GM23248 (cell line): ENCODE measurements at places on chromosomes 5 and 9. TPM values are rescaled to one million over a fixed set of nuclear protein-coding genes. Genes with fewer than 3 reads are reported as not detected.

Gene TMEM171
- 5.8 and 6.7 TPM in 2 replicates for total RNA-seq

DNA sequence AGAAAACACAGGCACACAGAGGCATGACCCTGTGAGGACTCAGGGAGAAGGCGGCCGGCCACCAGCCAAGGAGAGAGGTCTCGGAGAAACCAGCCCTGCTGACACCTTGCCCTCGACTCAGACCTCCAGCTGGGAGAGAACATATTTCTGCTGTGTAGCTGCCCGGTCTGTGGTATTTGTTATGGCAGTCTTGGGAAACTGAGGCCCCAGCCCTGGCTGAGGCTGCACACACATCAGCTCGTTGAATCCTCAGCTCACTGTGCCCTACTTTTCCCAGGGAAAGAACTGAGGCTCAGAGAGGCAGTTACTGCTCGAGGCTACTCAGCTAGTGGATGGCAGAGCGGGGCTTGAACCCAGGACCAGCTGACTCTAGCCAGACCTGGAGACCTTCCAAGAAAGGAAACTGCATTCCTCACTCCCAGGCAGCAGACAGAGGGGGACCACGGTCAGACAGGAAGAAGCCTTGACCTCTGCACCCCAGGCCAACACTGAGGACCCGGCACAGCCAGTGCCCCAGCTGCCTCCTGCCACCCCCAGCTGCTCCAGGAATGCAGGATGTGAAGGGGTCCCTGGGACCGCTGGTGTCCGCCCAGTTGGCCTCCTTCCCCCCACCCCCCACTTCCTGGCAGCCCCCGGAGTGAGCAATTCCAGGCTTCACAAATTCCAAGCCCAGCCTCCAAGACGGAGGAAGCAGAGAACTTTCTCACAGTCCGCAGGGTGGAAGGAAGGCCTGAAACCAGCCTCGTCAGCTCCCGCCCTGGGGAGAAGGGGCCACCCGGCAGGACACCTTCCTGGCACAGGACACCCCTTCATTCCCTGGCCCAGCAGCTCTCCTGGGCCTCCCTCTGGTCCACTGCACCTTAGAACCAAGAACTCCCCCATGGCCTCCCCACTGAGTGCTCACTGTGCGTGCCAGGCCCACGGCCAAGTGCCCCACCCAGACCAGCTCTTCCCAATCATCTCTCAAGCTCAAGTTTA lies 69.9 kb downstream of the LRSAM1 start:
- DNase-seq, result peak; percentile 86

Gene OSMR
- 52.5 and 70.8 TPM in 2 replicates for total RNA-seq

Gene FAM221B
- total RNA-seq, result not detected in 2 replicates

Gene DBH
- not detected in 2 replicates for total RNA-seq

DNA sequence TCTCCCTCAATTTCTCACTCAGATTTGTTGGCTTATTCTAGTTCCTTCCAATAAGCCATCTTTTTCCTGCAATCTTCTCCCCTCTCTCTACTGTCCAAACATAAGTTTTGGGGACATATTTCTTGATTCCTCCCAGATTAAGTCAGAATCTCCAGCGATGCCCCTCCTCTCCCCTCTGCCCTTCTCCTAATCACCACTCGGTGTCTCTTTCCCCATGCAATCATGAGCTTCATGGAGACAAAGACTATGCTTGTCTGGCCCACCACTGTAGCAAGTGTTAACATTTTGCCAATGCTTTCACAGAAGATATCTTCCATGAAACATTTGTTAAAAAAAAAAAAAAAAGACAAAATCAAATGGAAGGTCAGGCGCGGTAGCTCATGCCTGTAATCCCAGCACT lies 42.4 kb downstream of the PDE6A start:
- DNase-seq, result no peak

DNA sequence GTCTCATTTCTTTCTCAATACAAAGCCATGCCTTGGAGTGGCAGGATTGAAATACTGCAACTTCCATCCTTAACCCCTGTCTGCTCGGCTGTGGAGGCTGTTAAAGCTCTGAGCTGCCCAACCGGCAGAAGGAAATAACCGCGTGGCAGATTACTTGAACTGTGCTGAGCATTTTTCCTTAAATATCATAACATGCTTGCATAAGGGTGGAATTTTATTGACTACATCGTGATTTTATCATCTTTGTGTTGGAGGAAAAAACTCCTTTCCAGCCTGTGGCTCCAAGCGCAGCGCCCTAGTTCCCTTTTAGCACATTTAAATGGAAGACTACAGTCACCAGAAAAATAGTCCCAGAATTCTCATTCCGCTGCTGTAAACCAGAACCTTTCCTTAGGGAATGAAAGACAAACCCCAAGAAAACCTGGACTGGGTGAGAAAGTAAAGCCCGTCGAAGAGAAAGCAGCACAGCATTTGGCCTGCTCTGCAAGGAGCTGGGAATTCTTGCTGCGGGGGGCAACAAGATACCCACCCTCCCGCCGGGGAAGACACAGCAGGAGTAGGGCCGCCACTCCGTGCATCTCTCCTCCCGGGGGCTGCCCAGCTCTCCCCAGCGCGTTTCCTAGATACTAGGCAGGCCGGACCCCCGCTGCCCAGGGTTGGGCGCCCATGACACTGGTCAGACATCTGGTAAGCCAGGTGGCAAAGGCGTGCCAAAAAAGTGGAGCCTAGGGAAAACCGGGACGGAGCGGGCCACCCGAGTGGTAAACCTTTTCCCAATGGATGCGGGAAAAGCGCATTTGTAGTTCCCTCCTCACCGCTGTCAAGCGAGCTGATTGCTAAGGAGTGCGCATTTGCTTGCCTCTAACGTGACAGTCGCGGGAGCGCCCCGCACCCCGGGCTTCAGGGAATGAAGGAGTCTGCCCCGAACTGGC lies 1.3 kb downstream of the SHC3 start:
- DNase-seq, result peak; percentile 45

Gene LECT2
- total RNA-seq, result 0.32 TPM in 1 of 2 replicates, not detected in the other

Gene CA9
- 3.4 and 4.3 TPM in 2 replicates for total RNA-seq

GRCh38 chr9:130360672-130361071 lies 84.1 kb upstream of the ASS1 start:
- DNase-seq, result no peak

DNA sequence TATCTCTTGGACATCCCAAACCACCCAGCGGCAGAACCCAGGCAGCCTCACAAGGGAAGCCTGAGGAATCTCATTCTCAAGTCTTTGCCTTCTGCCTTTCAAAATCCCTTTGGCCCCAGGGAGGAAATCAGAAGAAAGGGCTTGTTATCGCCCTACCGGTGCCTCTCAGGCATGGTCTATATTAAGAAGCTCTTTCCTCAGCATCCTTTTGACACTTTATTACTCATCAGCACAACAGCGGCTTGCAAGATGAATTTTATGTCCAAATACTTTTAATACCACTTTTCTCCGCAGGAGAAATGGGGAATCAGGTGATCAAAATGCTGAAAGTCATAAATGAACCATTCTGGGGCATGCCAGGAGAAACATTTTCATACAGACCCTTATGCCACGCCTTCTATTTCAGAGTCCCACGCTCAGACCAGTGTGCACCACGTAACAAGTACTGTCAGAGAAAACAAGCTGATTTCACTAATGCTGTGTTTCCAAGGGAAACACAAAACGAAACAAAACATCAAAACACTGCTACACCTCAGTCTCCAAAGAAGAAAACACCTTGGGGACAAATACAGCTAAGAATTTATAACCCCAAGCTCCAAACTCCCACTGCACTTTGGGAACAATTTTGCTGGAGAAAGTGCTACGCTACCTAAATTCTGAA lies 30.0 kb downstream of the RAPGEF1 start:
- peak; percentile 66 for DNase-seq

Gene DMGDH
- 0.38 and 1.6 TPM in 2 replicates for total RNA-seq

DNA sequence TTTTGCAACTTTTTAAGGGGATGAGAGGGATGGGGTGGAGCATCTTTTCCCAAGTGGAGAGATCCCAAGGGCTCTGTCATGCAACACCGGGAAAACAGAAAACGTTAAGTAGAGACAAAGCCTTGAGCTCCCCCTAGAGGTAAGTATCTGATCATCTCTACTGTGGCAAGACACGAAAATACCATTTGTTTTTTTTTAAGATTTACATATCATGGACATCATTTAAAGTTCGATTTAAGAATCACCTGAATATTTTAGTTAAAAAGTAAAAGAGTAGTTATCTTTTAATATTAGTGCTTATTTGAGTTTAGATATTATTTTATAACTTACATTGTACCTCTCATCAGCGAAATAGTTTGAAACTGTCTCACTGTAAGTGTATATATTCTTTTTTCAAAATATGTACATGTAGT lies 200.4 kb downstream of the LRRC70 start:
- peak; percentile 81 for DNase-seq

DNA sequence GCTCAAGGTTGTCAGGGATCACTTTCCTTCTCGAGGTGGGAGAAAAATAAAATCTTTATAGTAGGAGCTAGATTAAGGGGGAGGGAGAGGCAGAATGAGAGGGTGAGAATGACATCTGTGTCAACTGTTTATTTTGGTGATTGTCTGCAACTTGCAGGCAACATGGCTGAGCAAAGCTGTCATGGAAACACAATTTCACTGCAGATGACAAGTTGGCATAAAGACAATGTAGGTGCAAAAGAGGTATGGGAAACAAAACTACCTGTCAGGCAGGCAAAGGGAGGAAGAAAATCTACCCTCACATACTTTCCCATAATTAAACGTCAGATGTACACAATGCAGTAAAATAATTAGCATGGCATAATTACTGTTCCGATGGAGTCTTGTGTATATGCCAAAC lies 167.4 kb downstream of the SLIT3 start:
- DNase-seq, result no peak

Gene FAXDC2
- 10.3 and 12.8 TPM in 2 replicates for total RNA-seq

DNA sequence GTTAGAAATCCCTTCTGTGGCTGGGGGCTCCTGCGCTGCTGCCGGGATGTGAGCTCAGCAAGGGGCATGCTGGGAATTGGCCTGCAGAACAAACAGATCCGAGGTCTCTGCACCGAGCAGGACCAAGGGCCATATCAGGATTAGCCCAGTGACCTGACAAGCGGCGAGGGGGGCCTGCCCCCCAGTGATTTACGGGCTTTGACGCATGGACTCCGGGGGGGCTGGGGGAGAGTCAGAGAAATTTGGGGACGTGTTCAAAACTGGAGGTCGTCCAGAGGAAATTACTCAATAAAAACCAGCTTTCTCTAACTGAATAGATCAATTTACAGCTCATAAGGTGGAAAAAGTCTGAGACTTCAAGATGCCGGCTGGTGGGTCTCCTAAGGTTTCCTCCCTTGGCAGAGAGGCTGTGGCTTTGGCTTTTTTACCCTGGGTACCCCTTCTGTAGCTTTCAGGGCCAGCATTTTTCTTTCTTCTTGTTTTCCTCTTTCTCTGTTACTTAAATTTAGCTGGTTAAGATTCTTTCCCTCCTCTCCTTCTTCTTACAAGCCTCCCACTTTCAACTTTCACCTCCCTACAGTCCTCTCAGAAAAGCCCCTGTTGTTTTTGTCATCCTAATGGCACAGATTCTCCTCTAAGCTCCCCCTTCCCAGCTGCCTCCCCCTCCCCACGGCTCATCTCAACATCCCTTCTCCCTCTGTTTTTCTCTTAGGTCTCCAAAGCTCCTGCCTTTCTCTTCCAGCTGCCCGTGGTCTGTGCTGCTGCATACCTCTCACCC lies 551.0 kb downstream of the CCDC171 start:
- no peak for DNase-seq

GRCh38 chr9:19102181-19102630 lies 498 bp downstream of the HAUS6 start:
- DNase-seq, result peak; percentile 62

GRCh38 chr9:115127191-115127817 lies 9.3 kb upstream of the TNC start:
- DNase-seq, result no peak

- DNase-seq, result peak; percentile 60
Observed at GRCh38 chr5:123819833-123820232, 307.9 kb downstream of the CSNK1G3 start.

DNA sequence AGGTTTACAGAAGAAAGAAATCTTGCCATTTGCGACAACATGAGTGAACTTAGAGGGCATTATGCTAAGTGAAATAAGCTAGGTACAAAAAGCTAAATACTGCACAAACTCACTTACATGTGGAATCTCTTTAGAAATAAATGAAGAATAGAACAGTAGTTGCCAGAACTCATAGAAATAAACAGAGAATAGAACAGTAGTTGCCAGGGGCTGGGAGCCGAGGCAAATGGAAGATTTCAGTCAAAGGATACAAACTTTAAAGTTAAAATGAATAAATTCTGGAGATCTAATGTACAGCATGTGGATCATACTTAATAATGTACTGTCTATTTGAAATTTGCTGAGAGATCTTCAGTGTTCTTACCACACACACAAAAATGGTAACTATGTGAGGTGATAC lies 63.4 kb downstream of the FAM81B start:
- no peak for DNase-seq

DNA sequence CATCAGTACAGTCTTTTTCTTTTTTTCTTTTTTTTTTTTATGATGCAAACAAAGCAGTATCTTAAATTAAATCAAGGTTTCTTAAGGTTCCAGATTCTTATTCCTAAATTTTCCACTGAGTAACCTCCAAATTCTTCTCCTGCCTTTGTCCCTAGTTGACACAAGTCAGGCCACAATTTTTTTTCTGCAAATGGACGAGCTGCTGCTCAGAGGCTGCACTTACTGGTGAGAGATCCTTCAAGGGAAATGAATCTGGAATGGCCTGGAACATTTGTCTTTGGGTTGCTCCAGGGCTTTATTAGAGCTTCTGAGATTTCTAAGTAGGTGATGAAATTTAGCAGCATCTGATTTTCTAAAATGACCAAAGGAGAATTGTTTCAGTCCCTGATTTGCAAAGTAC lies 39.3 kb downstream of the PIK3R1 start:
- no peak for DNase-seq

DNA sequence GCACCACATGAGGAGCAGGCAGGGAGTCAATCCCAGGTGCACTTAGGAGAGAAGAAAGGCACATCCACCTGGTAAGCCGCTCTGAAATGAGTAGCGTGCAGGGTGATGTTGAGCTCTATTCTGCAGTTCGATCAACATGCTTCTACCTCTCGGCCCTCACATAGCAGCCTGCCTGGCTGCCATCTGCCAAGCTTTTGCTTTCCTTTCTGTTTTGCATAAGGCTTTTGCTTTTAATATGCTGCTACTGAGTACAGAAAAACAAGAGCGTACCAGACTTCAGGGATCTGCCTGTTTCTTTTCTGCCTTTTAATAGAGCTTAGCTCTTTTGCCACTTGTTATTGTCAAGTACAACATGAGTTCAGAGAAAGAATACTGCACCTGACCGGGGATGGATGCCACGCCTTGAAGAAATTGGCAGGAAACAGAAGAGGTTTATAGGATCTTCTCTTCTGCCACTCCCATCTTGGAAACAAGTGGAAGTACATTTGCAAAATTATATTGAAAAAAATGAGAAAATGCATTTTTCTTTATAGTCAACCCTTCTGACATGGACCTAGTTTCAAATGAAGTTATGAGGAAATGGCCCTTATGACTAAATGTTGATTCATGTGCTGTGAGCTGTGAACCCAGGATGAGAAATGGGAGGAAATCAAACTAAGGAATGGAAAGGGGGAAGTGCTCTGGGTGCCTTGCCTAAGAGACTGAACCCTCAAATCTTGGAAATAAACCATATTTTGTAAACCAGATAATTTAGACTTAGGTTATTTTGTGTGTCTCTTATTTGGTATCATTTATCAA lies 4.0 kb upstream of the FCHO2 start:
- DNase-seq, result peak; percentile 87

- no peak for DNase-seq
Observed at GRCh38 chr5:92548346-92548745, 1032.7 kb downstream of the NR2F1-AS1 start.

- no peak for DNase-seq
Observed at GRCh38 chr9:128271112-128271511, 4.7 kb downstream of the GOLGA2 start.
